ENCODE measurements at places on chromosomes 2 and 18.
A peak's percentile ranks its signal among the peaks of the same experiment; 100 is the strongest.

GRCh38 chr18:58863539-58864145, 1.0 kb upstream of the ZNF532 start:
- no peak for DNase-seq

- DNase-seq: no peak
These were observed 139.2 kb downstream of the UBR3 start for GRCh38 chr2:169966454-169966853.

DNA sequence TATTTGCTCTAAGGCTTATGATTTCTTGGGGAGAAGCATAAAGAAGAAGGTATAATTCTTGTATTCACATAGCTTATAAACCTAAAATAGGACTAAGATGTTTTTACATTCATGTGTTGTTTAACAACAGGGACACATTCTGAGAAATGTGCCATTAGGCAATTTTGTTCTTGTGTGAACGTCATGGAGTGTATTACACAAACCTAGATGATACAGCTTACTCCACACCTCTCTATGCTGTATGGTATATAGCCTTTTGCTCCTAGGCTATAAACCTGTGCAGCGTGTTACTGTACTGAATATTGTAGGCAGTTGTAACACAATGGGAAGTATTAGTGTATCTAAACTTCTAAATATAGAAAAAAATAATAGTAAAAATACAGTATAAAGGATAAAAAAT, 92.1 kb downstream of the PHLPP1 start:
- DNase-seq: no peak

GRCh38 chr2:99877963-99878362, 264.4 kb downstream of the AFF3 start:
- DNase-seq: no peak

DNA sequence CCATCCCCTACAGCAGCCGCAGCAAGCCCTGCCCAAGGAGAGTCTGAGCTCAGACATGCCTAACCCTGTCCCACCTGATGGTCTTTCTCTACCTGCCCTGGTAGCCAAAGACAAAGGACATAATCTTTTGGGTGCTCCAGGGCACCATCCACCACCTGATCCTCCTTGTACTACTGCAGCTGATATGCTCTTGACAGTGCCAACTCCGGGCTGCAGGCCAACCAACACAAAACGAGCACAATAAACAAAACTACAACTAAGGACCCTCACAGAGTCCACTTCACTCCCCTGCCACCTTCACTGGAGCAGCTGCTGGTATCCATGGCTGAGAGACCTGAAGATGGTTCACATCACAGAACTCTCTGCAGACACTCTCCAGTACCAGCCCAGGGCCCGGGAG, 106.3 kb downstream of the GRB14 start:
- DNase-seq: no peak

- no peak for DNase-seq
These were observed 7.2 kb upstream of the POLE4 start for GRCh38 chr2:74951211-74951754.

- DNase-seq: no peak
These were observed 67.0 kb upstream of the LYPD6B start for GRCh38 chr2:148971547-148971946.

- DNase-seq: peak; percentile 4
These were observed 48.3 kb upstream of the ACAA2 start for GRCh38 chr18:49861659-49862058.

- no peak for DNase-seq
These were observed 241.4 kb upstream of the SALL3 start for GRCh38 chr18:78738076-78738690.

GRCh38 chr2:239884051-239884405, 141.1 kb downstream of the NDUFA10 start:
- no peak for DNase-seq

GRCh38 chr2:188984680-188985079, 10.5 kb downstream of the COL3A1 start:
- DNase-seq: peak; percentile 95
